ENCODE measurements at places on chromosomes 16 and 17. TPM values are rescaled to one million over a fixed set of nuclear protein-coding genes. Genes with fewer than 3 reads are reported as not detected.
A peak's percentile ranks its signal among the peaks of the same experiment; 100 is the strongest.

DNA sequence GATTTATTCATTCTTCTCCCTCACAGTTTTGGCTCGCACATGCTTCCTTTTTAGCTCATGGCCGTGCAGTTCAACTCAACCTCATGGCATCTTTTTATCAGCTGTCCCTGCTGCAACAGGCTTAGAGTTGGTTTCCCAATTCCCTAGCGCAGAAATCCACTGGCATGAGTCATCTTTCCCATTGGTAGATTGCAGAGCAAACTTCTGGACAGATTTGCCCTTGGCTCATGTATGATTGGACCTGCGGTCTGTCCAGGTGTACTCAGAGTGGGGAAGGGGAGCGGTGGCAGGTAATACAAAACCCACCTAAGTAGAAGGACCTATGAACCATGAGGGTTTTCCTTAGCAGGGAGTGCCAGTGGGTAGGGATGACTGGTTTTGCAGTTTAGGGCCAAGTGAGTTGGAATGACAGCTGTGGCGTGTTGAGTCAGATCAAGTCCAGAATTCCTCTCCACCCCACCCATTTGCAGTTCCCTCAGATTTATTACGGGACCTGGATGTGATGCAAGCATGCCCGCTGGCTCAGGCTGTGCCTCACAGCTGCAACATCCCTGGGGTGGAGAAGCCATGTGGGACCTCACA is 584.7 kb downstream of the WWOX start:
- DNase-seq, result no peak

DNA sequence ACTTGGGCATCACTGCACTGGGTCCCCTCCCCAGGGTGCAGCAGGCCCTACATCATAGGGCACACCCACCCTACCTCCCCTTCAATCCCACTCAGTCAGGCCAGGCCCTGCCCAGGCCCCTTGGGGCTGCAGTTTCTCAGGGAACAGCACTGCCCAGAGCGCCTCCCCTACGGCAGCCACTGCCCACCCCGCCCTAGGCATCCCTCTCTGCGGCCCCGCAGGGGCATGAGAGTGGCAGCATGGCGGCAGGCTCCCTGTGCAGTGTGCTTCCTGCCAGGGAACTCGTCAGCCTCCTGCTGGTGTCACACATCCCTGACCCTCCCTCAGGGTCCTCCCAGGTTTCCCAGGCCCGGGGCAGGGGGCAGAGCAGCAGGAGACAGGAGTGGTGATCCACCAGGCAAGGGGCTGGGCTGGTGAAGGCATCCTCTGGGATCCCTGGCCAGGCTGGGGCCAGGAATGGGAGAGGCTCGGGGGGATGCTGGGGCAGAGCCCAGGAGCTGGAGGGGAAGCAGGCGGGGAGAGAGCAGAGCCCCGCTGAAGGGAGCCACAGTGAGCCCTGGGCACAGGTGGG is 16.2 kb upstream of the BAHCC1 start:
- DNase-seq, result peak; percentile 54

DNA sequence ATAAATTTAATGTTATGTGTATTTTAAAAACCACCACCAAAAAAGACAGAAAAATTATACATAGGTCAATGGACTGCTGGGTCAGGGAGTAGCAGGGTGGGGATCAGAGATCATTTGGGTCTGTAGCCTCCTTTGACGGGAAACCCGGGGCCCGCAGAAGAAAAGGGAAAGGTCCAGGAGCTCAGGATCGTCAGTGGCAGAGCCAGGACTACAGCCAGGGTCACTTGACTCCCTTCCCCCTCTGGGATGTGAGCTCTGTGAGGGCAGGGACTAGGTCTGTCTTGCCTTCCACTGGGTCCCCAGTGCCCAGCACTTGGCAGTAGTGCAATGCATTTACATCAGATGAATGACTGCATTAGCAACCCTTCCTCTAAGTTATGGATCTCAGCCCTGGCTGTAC is 62.1 kb downstream of the TOM1L2 start:
- no peak for DNase-seq

- DNase-seq, result no peak
Measured at GRCh38 chr16:65413861-65414260, 292.0 kb upstream of the CDH11 start.

DNA sequence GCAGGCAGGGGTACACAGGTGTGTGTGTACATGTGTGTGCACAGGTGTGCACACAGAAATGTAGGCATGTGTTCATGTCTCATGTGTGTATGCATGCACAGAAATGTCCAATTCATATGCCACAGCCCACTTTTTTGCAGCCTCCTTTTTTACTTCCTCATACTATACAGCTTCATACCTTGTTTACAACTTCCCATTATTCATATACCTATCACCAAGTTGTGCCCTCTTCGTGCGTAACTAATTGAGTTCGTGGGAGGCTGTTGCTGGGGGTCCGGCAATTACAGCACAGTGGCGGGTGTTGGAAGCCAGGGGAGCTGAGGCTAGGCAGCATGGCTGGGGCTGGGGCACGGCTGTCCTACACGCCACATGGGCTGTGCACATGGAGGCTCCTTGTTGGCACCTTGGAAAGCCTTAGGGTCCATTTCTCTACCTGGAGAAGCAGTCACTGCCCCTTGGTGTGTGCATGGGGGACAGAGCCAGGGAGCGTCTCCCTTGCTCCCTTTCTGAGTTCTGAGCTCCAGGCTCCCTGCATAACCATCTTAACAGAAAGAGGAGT is 266.7 kb downstream of the ENGASE start:
- DNase-seq, result no peak

GRCh38 chr17:57110152-57110542 is 25.1 kb downstream of the AKAP1 start:
- DNase-seq, result no peak

- DNase-seq, result no peak
Measured at GRCh38 chr16:30406795-30407101, 658 bp upstream of the ZNF771 start.

DNA sequence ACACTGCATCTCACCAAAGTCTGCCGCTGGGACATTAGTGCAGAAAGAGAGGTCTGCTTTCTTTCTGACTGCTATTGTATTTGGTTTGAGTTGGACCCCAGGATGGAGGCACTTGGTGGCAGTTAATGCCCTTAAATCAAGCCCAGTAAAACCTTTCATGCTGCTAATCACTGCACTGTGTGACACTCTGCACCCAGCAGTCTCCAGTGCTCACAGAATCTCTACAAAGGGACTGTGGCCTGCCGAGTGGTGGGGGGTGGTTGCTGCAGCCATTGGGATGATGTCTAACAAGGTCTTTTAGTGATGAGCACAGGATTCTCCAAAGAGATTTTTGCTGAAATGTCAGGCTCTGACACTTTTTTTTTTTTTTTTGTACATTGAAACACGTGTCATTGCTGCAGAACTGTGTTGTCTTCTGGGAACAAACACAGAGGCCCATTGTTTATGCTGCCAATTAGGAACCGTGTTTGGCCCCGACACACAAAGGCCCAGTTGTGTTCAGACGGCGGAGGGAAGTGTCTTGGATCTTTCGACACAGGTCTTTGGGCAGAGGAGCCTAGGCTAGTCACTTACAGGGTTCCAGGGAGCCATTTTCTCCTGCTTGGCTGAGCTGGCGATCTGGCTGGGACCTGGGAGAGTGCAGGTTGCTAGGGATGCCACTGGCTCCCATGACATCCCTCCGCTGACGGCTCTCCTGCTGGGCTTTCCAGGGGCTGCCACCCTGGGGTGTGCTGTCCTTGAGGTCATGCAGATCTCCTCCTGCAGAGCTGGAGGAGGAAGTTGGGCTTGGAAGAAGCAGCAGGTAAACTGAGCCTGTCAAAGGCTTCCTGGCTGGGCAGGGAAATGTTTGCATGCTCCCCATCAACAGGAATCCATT is 16.2 kb upstream of the TNRC6C start:
- no peak for DNase-seq

DNA sequence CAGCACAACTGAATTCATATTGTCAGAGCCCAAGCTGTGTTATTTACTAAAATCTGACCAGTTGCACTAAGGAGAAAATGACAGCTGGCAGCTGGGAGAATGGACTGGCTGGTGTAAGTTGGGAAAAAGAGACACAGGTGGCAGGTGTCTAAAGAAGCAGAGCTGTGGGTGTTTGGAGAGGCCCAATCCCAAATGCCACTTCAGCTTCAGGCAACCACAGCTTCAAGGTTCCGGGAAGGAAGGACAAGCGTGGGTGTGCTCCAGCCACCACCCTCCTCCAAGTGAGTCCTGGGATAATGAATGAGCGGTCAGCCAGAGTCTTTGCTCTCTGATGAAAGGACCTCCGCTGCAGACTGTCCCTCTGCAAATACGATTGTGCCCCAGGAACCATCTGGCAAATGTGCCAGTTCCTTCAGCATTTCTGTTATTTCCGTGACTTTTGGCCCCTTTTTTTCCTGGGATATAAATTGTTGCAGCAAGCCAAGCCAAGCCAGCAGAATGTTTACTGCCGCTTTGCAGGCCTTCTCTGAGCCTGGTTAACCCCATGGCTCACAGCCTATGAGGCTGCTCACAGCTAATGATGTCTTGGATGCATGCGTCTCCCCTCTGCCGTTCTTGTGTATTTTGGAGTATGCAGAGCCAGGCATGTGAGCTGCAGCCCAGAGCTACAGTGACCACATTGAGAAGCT is 9.5 kb upstream of the RHBDL3 start:
- DNase-seq, result no peak

GRCh38 chr17:4710693-4711634 is 532 bp downstream of the ARRB2 start:
- peak; percentile 21 for DNase-seq

DNA sequence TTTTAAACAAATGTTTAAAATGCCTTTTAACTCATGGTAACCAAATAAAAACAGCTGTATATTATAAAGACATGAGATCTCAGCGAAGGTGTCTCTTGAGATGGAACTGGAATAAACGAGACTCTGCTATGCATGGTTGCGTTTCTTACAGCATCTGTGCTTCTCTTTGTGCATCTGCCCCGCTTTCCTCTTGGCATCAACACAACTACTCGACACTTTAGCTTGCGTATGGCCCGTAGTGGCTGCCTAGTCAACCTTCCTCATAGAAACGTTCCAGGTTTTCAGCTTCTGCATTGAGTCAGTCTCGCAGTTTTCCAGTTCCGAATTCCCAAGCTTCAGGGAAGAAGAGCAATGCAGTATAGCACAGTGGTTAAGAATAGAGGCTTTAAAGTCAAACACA is 214.9 kb downstream of the CEP112 start:
- DNase-seq, result no peak

DNA sequence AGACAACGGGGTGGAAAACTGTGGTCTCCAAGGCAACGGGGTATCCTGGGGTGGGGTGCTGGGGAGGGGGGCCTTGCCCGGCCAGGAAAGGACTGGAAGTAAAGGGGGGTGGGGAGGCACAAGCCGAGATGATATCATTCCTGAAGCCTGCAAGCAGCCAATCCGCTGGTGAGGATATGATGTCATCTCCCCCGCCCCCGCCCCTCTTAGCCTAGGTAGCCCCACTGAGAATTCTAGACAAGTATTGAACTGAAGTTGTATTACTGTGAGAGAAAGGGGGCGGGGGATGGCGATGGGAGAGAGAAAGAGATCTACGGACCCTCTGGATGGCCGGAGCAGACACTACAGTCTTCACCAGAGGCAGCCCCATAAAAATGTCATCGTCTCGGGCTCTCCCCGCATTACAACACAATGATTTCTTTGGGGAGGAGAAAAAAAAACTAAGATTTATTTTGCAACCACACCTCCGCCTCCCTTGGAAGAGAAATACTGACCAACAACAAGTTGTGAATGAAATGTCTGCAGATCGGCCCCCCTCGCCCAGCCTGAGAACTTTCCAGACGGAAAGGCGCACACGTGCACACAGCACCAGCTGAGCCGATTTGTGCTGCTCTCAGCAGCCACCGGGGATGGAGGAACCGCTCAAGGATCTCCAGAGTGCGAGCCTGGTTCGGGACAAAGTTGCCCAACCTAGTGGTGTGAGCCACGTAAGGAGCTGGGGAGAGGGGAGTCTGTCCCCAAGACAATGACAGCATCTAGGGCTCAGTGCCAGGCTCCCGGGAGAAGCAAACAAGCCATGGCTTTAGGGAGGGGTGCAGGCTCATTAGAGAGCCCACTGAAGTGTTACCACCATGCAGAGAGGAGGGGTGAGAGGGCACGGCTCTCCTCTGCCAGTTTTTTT is 222.1 kb downstream of the SOX9 start:
- DNase-seq, result peak; percentile 93

Gene PPL
- 7.7 TPM for polyA plus RNA-seq

Gene SMIM22
- polyA plus RNA-seq, result 74.2 TPM

Gene CCDC78
- 1.3 TPM for polyA plus RNA-seq

Gene CDC6
- 0.49 TPM for polyA plus RNA-seq

Gene MFSD6L
- polyA plus RNA-seq, result 3.1 TPM

Gene WFIKKN1
- polyA plus RNA-seq, result 1.8 TPM

Gene LPO
- polyA plus RNA-seq, result not detected

Gene AOC2
- 0.58 TPM for polyA plus RNA-seq

Gene SLC38A8
- 0.30 TPM for polyA plus RNA-seq

Gene CD300H
- polyA plus RNA-seq, result not detected

Gene SLC43A2
- 60.4 TPM for polyA plus RNA-seq

Gene KRTAP1-5
- polyA plus RNA-seq, result not detected
